Stimulated activated CD8-positive, alpha-beta memory T cell treated with anti-CD3 and anti-CD28 coated beads, Interleukin-4, amount 100 ng/mL, for 4 hours (primary cell): ENCODE measurements at places on chromosomes 2 and 18.

DNA sequence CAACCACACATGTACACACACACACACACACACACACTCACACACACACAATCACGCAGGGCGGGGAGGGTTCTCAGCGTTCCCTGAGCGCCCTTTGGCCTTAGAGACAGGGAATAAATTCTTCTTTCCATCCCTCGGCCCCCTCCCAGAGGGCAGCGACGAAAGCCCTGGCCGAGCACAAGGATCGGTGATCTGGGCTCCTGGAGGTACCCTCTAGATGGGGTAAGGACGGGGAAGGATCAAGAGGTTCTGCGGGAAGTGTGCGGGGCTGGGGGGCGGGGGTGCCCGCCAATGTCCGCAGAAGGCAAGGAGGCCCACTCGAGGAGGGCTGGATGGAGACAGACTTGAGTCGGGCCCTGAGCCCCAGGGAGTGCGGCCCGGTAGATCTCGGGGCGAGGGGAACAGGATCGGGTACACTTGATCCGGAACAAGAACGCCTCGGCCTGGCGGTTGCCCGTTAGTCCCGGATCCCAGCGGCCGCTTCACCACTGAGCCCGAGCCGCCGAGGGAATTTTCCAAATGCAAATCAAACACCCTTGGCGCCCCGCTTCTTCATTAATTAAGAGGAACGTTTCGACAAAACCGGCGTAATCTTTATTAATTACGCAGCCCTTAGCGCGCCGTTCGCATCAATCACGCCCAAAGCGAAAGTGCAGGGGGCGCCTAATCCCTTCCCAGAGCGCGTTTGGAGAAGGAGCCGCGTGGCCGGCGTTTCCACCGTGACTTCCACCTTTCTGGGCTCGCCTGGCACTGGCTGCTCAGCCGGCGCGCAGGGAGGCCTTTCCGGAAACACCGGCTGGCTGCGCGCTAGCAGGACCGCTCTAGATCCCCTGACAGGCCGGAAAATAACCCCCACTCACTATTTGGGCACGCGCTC, 7.0 kb upstream of the PAX3 start:
- no peak for DNase-seq

DNA sequence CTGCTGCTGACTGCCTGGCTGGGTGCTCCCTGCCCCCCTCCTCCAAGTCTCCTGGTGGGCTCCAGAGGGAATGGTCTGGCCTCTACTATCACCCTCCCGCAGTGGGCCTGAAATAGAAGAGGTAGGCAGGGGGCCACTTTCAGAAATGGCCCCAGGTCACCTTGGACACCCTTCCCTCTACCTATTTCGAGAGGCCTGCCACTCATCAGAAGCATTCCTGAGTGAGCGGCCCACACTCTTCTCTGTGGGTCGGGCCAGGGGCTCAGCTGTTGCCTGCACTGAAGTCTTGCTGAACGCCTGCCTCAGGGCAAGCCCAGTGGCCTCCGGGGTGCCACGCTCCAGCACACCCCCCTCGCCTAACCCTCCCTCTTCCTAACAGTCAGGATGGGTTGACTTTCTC, 124.9 kb downstream of the TNS1 start:
- DNase-seq, result no peak

- DNase-seq, result no peak
Observed at GRCh38 chr2:134601264-134601663, 117.5 kb downstream of the TMEM163 start.

- no peak for DNase-seq
Observed at GRCh38 chr18:76528477-76529432, 33.7 kb upstream of the ZNF516 start.

GRCh38 chr2:130834931-130835765, 1.6 kb upstream of the ARHGEF4 start:
- DNase-seq, result no peak

DNA sequence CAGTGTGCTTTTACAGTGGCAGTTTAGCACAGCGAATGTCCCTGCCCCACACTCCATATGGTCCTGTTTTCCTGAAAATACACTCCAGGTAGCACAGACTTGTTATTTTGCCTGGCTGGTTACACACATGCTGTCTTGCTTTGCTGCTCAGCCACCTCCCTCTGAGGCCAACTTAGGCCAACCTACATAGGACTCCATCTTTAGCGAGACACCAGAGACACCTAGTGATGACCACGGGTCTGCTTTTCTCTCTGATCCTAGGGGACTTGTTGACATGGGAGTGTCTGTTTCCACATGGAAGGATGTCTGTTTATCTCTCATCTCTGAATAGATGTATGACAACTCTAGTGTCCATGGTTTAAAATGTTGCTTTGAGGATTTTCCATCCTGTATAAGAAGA, 43.3 kb downstream of the PLEKHB2 start:
- DNase-seq, result no peak

- DNase-seq, result no peak
Observed at GRCh38 chr2:235678712-235679111, 184.9 kb downstream of the AGAP1 start.
